ENCODE measurements at places on chromosomes 5 and 9.

- no peak for DNase-seq
Measured at GRCh38 chr5:173953528-173954090, 35.4 kb upstream of the C5orf47 start.

DNA sequence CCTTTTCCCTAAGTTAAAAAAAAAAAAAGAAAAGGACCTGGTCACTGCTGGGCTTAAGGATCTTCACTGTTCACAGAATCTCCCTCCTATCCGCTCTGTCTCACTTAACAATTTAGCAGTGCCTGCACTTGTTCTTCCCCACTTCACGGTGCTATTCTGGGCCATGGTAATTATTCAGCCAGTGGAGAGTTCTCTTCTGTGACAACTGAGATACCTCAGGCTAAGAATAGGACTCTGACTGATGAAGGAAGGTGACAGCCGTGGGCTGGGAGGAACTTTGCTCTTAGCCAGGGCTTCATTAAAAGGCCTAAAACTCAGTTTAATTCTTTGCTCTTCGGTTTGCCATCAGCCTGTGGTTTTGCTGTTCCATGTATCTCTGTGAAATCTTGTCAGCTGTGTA lies 51.9 kb upstream of the ENTREP1 start:
- DNase-seq: no peak

- DNase-seq: no peak
Measured at GRCh38 chr5:130964231-130965202, 200.5 kb downstream of the HINT1 start.

GRCh38 chr9:32339424-32339823 lies 45.0 kb upstream of the ACO1 start:
- no peak for DNase-seq

GRCh38 chr5:52668544-52669185 lies 119.1 kb upstream of the ITGA1 start:
- no peak for DNase-seq

All from T-helper 2 cell (primary cell).